ENCODE measurements at places on chromosomes 13 and 19.

DNA sequence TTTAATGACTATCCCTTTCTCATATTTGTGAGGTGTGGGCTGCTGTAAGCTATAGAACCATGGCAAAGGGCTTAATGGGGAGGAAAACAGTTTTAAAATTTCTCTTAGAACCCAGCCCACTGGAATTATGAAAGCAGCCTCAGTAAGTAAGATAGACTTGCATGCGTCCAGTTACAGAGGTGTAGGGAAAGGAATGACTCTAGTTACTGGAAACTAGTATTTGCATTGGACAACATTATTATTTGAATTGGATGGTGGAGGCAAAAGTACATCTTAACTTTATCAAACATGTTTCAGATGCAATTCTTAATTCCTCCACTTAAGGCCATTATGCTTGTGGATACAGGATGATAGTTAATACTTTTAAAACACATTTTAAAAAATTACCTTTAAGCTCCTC, 292.9 kb downstream of the SPRY2 start:
- no peak for DNase-seq

DNA sequence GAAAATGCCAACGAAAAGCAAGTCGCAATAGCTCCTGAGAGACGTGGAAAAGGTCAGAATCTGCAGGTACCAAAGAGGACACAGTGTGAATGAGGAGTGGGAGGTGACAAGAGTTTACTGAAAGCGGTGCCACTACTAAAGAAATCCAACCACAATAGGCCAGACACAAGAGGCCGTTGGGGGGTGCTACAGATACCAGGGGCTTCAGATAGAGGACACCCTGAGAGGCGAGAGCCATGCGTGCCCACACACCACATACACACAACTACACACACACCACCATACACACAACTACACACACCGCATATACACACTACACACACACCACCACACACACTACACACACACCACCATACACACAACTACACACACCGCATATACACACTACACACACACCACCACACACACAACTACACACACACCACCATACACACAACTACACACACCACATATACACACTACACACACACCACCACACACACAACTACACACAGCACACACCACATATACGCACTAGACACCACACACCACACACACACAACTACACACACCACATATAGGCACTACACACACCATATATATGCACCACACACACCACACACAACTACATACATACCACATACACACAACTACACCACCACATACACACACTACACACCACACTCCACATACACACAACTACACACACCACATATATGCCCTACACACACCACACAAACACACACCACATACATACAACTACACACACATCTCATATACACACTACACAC, 28.5 kb downstream of the CRYL1 start:
- no peak for DNase-seq

DNA sequence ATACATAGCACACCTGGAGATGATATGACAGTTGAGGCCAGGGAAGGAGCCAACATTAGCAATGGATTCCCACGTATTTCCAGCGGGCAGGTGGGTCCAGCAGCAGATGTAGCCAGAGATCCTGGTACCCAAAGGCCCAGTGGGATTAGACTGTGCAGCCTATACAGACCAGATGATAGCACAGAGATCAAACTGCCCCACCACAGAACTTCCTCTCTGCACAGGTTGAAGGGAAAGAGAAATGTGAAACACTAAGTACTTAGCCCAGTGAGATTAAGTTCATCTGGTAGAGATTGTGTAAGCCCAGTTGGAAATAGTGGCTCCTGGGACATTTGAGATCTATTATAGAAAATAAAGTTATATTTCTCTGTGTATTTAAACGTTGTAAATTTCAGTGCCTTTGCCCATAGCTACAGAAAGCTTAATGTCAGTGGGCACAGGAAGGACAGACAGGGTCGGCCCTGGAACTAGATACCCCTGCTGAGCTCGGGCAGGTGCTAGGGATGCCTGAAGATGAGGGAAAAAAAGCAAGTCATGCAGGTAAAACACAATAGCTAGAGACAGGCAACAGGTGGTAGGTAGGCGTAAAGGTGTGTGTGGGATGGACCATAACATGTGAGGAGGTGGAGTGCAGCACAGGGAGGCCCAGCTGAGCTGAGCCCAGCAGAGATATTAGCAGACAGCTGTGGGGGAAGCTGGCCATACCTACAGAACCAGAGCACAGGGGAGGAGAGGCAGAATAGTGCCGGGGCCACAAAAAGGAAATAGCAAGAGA, 27.3 kb upstream of the SPATA13 start:
- no peak for DNase-seq

GRCh38 chr19:23222998-23223652, 27.1 kb downstream of the ZNF724 start:
- DNase-seq = no peak

DNA sequence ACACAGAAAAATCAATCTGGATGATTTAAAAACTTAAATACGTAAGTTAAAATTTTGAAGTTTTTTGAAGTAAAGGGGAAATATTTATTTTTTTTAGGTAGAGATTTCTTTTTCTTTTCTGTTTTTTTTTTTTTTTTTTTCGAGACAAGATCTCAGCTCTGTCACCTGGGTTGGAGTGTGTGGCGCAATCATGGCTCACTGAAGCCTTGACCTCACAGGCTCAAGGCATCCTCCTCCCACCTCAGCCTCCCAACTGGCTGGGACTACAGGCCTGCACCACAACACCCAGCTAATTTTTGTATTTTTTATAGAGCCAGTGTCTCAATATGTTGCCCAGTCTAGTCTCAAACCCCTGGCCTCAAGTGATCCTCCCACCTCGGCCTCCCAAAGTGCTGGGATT, 120.4 kb upstream of the CLDN10 start:
- DNase-seq = no peak

- DNase-seq = no peak
These were observed 1186.1 kb downstream of the SLITRK5 start for GRCh38 chr13:88857256-88857655.
